Colonic mucosa (tissue), 4 donors: ENCODE measurements at places on chromosomes 16 and 17. TPM values are rescaled to one million over a fixed set of nuclear protein-coding genes. Genes with fewer than 3 reads are reported as not detected.

DNA sequence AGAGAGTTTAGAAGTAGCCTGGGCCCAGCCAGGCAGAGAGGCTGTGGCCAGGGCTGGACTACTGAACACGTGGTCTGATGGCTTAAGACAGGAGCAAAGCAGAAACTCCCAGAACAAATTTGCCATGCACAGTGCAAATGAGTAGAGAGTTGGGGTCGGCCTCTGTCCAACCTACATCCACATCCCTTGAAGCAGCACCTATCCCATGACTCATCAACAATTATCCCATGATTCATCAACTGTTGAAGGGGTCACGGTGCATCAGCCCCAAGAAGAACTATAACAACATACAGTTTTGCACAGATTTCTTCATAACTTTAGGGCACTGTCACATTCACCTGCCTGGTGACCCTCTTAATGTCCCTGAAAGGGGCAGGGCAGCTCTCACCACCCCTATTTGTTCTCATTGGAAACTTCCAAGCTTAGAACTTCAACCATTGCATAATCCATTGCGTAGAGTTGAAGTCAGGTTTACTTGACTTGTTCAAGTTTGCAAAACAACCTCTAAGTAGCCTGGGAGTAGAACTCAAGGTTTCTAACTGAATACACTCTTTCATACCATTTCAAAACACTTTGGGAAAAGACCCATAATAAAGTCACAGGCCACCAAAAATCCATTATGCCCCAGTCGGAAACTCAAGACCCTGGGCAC is 235.2 kb upstream of the CDH5 start:
- H3K4me3 ChIP-seq = no peak overlapping the region
- H3K27me3 ChIP-seq = peaks cover 12% of the 10 kb centered on the region
- H3K4me1 ChIP-seq = no peaks in the 10 kb centered on the region
- DNase-seq = no peak

GRCh38 chr16:65377195-65377594 is 255.3 kb upstream of the CDH11 start:
- DNase-seq = no peak
- no peaks in the 10 kb centered on the region for H3K4me1 ChIP-seq
- no peaks in the 10 kb centered on the region for H3K27me3 ChIP-seq
- H3K4me3 ChIP-seq = no peak overlapping the region
- H3K27ac ChIP-seq = no peak overlapping the region
- no peaks in the 10 kb centered on the region for H3K36me3 ChIP-seq

DNA sequence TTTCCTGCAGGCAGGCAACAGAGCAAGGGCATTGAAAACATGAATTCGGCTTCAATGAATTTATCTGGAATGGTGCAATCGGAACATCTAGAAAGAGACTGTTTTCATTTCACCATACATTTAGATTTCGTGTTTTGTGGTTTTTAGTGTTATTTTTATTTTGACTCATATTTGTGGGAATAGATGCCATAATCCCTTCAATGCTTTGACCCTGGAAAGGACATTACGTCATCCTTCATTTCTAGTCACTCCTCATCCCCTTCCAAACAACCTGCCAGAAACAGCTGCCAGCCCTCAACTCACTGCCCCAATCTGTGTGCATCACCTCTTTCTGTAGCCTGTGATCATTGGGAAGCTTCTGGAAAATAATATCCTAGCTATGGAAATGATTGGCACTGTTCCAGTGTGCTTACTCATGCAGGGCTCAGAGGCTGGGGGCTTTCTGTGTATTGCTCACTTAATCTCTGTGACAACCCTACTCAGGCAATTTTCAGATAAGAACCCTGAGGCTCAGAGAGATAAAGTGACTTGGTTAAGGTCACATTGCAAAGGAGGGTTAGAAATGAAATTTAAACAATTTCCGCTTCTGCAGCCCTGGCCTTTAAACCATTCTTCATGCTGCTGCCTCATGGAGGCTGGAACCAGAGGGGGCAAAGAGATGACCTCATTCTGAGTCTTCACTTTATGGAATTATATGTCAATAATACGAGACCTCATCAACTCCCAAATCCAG is 9.5 kb upstream of the KSR1 start:
- no peak overlapping the region for H3K27ac ChIP-seq
- H3K4me1 ChIP-seq = no peaks in the 10 kb centered on the region
- no peak overlapping the region for H3K4me3 ChIP-seq
- H3K27me3 ChIP-seq = no peaks in the 10 kb centered on the region
- H3K36me3 ChIP-seq = no peaks in the 10 kb centered on the region

Gene C16orf86
- total RNA-seq = 1.1 TPM

Gene EPN3
- 18.3 TPM for total RNA-seq

GRCh38 chr16:7025616-7026190 is 306.9 kb upstream of the RBFOX1 start:
- H3K27me3 ChIP-seq = no peaks in the 10 kb centered on the region
- DNase-seq = peak; percentile 75
- no peak overlapping the region for H3K4me3 ChIP-seq
- H3K4me1 ChIP-seq = no peaks in the 10 kb centered on the region

Gene AXIN2
- 41.6 TPM for total RNA-seq

Gene SSTR5
- total RNA-seq = 0.24 TPM

GRCh38 chr16:84583995-84584394 is 33.9 kb downstream of the COTL1 start:
- DNase-seq = no peak
- no peak overlapping the region for H3K4me3 ChIP-seq
- no peaks in the 10 kb centered on the region for H3K36me3 ChIP-seq
- H3K27me3 ChIP-seq = no peaks in the 10 kb centered on the region

- no peaks in the 10 kb centered on the region for H3K4me1 ChIP-seq
- no peaks in the 10 kb centered on the region for H3K27me3 ChIP-seq
- no peak for DNase-seq
Observed at GRCh38 chr17:41464173-41464572, 3.0 kb downstream of the KRT32 start.

GRCh38 chr16:48478393-48478792 is 93.2 kb upstream of the SIAH1 start:
- no peak overlapping the region for H3K27ac ChIP-seq
- no peaks in the 10 kb centered on the region for H3K27me3 ChIP-seq
- no peak overlapping the region for H3K4me3 ChIP-seq
- DNase-seq = no peak

DNA sequence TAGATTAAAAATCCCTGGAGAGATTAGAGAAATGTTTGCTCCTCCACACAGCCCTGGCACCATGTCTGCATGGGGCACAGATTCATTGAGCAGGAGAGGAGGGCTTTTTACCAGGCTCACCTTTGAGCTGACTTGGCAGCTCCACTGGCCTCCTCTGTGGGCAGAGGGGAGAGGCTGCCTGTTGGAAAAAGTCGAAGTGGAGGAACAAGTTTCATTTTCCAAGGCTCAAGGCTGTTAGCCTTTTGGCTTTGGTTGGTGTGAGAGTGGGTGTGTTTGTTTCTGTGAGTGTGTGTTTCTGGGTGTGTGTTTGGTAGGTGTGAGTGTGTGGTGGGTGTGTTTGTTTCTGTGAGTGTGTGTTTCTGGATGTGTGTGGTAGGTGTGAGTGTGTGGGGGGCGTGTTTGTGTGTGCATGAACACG is 5.6 kb downstream of the TMEM238L start:
- DNase-seq = peak; percentile 65
- H3K4me3 ChIP-seq = no peak overlapping the region
- H3K27ac ChIP-seq = peak overlapping the region; percentile 95
- no peaks in the 10 kb centered on the region for H3K27me3 ChIP-seq
- no peaks in the 10 kb centered on the region for H3K4me1 ChIP-seq

GRCh38 chr16:3948378-3948995 is 68.0 kb upstream of the CREBBP start:
- no peaks in the 10 kb centered on the region for H3K4me1 ChIP-seq
- no peak overlapping the region for H3K27ac ChIP-seq
- DNase-seq = no peak
- no peaks in the 10 kb centered on the region for H3K27me3 ChIP-seq

Gene TMEM98
- total RNA-seq = 138 TPM

DNA sequence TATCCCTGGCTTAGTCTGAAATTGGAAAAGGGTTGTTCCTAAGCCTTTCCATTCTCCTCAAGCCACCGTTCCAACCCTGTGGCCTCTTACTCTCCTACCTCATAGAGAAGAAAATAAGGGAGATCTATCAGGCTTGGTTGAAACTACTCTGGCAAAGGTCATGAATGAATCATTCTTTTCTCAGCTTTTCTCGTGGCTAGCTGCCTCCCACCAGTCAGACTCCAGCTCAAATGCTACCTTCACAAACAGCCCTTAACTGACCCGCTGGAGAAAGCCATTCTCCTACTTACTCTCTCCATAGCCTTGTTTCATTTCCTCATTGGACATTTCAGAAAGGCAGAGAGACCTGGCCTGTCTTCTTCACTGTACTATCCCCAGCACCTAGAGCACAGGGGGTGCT is 8.9 kb downstream of the MYH10 start:
- H3K36me3 ChIP-seq = no peaks in the 10 kb centered on the region
- no peaks in the 10 kb centered on the region for H3K27me3 ChIP-seq
- H3K4me1 ChIP-seq = no peaks in the 10 kb centered on the region
- H3K4me3 ChIP-seq = no peak overlapping the region

Gene ABCA6
- 2.1 TPM for total RNA-seq

GRCh38 chr16:69889295-69889964 is 61.7 kb upstream of the CLEC18A start:
- H3K4me1 ChIP-seq = no peaks in the 10 kb centered on the region
- H3K27ac ChIP-seq = peak overlapping the region; percentile 61
- H3K4me3 ChIP-seq = no peak overlapping the region
- H3K27me3 ChIP-seq = no peaks in the 10 kb centered on the region

DNA sequence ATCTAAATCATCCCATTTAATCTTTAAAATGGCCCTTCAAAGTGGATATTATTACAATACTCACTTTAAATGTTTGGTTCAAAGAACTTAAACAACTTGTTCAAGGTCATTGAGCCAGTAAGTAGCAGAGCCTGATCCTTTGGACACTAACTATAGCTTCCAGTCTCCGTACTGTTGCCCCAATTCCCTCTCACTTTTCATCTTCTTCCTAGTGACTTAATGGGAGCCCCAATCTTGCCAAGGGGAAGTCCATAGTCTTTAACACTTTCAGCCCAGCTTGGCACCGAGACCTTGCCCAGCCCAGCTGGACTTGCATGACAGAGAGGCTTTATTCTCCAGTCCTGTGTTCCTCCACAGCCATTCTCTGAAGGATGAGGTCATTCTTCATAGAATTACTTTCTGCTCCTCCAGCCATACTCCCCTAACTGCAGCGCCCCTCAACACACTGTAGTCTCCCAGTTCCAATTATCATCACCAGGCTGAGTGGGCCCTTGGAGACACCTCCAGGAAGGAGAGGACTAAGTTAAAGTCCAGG is 49.2 kb upstream of the NLK start:
- no peak overlapping the region for H3K27ac ChIP-seq
- H3K4me1 ChIP-seq = no peaks in the 10 kb centered on the region
- H3K27me3 ChIP-seq = no peaks in the 10 kb centered on the region
- no peaks in the 10 kb centered on the region for H3K36me3 ChIP-seq

Gene EVI2B
- total RNA-seq = 2.2 TPM

DNA sequence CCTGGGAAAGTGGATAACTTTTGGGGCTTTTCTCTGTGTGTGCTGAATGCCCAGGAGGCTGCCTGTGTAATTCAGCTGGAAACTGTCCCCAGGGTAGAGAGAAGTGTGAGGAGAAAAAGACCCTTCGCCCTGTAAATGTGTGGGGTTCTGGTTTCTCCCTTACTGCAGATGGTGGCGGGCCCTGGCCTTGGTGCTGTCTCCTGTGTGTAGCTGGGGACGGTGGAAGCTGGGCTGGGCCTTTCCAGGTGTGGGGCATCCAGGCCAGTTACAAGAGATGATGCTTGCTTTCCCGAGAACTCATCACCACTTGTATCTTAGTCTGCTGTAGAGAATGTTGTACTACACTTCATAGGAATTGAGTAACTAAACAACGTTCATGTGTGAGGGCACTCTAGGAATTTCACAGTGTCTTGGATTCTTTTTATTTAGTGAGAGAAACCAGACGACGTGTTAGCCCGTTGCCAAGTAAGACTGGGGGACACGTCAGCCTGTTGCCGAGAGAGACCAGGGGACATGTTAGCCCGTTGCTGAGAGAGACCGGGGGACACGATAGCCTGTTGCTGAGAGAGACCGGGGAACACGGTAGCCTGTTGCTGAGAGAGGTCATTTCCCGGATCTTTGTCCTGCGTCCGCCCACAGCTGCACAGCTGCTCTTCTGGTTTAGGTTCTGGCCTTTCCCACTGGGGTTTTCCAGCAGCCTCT is 43.1 kb downstream of the TBCD start:
- H3K36me3 ChIP-seq = no peaks in the 10 kb centered on the region
- peak overlapping the region; percentile 18 for H3K27ac ChIP-seq
- H3K4me3 ChIP-seq = no peak overlapping the region
- H3K4me1 ChIP-seq = peaks cover 8% of the 10 kb centered on the region
- H3K27me3 ChIP-seq = no peaks in the 10 kb centered on the region

Gene HOXB6
- 71.0 TPM for total RNA-seq

DNA sequence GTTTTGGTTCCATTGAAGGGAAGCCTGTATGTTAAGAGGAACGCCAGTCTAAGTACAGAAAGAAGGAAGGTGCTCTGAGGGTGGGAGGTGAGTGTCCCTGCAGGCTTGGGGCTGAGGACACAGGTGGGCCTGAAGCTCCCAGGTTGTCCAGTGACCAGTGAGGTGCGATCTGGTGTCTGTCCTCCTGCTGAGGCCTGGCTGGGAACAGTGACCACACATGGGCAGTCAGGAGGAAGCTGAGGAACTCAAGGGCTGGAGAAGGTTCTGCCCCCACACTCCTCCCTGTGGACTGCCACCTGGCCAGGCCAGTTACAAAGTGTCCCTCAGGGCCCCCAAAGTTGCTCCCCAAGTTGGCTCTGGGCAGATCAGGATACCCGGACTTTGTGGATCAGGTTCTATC is 102.1 kb downstream of the N4BP1 start:
- no peaks in the 10 kb centered on the region for H3K36me3 ChIP-seq
- no peaks in the 10 kb centered on the region for H3K4me1 ChIP-seq
- no peaks in the 10 kb centered on the region for H3K27me3 ChIP-seq
- DNase-seq = no peak
- H3K27ac ChIP-seq = no peak overlapping the region
- H3K4me3 ChIP-seq = no peak overlapping the region

DNA sequence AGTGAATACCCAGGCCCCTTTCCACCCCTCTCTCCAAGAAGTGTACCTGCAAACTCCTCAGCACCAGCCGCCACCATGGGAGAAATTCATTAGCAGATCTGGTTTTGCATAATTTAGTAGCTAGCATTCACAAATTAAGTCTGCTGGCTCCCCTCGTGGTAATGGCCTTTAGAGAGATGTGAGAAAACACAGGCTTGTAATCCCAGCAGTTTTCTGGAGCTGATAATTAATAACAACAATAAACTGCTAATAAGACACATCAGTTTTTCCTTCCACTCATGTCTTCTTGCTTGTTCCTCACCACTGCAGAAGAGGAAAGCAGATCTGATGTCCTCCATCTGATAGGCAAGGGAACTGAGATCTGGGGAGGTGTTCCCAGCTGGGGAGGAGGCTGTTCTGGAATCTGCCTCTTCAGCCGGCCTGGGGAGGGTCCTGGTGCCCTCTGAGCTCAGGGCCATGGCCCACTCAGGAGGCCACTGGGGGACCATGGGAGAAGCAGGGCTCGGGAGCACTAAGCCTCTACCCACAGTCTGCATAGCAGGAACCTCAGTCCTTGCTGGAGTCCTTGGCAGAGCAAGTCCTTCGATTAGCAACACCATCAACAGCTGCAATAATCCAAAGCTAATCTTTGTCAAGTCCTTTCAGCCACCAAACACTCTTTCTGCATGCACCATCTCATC is 74.2 kb upstream of the DNAJA2 start:
- no peak overlapping the region for H3K4me3 ChIP-seq
- DNase-seq = no peak
- no peak overlapping the region for H3K27ac ChIP-seq
- no peaks in the 10 kb centered on the region for H3K4me1 ChIP-seq

- DNase-seq = no peak
- H3K4me3 ChIP-seq = no peak overlapping the region
- H3K27me3 ChIP-seq = no peaks in the 10 kb centered on the region
- H3K36me3 ChIP-seq = no peaks in the 10 kb centered on the region
- no peak overlapping the region for H3K27ac ChIP-seq
Observed at GRCh38 chr17:80123791-80124190, 22.4 kb downstream of the GAA start.
